ENCODE measurements at places on chromosomes 3 and 15. TPM values are rescaled to one million over a fixed set of nuclear protein-coding genes. Genes with fewer than 3 reads are reported as not detected.

ZNF662 gene
- total RNA-seq = 1.1 TPM

HYAL2 gene
- 36.9 TPM for total RNA-seq

SAMMSON gene
- total RNA-seq = not detected

GRCh38 chr3:62755285-62755684 lies 119.9 kb downstream of the CADPS start:
- DNase-seq = no peak

- no peak for DNase-seq
Measured at GRCh38 chr3:59001675-59002074, 48.1 kb downstream of the CFAP20DC start.

- DNase-seq = peak; percentile 56
Measured at GRCh38 chr3:100802126-100802525, 92.8 kb downstream of the TFG start.

GRCh38 chr3:9253327-9253726 lies 3.9 kb upstream of the SRGAP3 start:
- DNase-seq = peak; percentile 6

GRCh38 chr3:39919281-39919680 lies 109.9 kb downstream of the MYRIP start:
- no peak for DNase-seq
